ENCODE measurements at places on chromosomes 11 and 22.

DNA sequence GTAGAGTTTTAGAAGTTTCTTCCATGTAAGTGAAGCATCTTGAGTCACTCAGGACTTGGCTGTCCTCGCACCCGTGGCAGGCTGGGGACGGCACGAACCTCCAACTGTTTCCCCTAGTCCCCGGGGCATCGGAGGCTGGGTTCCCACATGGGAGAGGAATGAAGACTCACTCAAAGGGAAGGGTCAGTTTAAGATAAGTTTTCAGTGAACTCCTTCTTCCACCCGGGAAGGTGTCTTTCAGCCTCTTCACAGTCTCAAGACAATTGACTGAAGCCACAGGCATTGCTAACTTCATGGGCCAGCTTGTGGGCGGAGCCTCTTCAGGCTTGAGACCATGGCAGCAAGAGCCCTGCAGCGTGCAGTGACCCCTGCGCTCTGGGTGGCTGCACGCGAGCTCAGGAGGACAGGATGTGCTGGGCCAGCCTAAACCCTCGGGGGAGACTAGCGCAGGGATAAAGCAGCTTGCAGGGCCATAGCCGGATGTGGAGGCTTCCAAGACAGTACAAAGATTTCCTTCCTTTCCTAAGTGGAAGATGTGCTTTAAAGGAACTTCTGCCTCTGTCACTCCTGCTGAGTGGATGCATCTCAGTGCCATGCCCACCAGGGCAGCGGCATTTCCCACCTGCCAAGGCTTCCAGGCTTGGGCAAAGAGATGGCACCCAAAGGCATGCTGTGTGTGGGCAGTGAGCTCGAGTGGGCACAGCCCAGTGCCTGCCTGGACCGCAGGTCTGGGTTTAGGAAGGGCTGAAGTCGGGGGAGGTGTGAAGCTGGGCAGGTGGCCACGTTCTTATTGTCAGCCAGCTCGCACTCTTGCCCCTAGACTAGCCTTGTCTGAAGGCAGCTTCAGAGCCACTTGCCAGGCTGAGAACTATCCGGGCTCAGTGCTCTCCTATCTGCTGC lies 32.9 kb downstream of the PPIL2 start:
- DNase-seq, result no peak

DNA sequence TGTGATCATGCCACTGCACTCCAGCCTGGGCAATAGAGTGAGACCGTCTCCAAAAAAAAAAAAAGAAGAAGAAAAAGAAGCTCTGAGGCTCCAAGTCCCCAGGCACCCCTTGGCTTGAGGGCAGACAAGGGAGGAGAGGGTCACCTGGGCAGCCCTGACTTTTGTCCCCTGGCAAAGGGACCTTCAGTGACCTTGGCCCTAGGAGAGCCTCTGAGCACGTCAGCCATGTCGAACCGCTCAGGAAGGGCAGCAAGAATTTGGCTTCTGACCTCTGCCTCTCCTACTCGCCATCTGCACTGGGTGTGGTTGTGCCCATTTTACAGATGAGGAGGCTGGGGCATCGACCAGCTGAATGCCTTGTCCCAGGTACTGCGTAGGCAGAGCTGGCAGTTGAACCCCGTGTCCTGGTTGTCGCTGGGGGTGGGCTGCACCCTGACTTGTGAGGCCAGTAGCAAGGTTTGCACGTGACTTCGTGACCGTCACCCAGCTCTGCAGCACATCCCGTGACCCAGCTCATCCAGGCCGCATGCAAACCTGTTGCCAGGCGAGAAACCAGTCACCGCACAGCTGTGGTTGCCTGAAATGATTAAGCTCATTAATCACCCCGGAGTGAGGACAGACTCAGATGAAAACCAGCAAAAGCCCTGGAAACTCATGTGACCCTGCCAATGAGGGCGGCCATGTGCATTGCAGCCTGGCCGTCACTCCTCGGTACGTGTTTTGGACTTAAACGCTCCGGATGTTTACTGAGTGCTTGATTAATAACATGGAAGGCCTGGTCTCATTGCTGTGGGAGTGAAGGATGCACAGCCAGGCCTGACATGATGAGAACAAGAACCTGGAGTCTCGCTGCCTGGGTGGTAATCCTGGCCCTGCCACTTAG lies 47.7 kb upstream of the PPP6R3 start:
- no peak for DNase-seq

GRCh38 chr22:36577019-36577418 lies 48.1 kb upstream of the EIF3D start:
- no peak for DNase-seq

DNA sequence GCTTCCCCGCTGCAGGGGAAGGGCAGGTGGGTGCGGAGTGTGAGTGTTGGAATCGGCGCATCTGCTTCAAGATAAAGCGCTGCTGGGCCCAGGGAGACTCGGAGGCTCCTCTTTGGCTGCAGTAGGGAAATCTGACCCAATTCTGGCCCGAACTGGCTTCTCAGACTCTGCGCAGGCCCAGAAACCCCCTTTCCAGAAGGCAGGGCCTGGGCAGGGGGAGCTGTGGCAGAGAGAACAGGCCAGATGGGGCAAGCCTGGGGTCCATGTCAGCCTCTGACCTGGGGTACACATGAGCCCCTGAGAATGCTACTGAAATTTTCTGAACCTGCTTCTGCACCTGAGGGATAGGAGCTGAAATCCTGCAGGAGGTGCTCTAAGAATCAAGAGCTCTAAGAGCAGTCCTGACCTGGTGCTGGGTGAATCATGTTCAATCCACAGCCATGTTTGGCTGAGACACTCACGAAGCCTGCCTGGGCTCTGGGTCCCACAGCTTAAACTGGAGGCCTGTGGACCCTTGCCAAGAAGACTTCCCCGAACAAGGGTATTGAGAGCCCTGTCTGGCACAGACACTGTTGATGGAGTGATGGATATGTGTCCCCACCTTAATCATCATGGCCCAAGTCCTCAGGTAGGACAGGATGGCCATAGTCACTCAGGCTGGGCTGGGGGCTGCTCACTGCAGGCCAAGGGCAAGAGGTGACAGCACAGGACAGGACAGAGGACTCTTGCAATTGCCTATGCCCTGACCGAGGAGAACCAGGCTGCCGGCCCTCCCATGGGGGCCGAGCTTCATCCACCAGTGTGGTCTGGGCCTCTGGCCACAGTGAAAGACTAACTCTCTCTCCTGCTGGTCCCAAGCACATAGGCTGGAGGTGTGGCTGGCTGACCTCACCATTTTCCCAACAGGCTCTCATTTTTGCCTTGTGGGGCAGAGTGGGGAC lies 6.9 kb downstream of the RAB3IL1 start:
- DNase-seq, result no peak

DNA sequence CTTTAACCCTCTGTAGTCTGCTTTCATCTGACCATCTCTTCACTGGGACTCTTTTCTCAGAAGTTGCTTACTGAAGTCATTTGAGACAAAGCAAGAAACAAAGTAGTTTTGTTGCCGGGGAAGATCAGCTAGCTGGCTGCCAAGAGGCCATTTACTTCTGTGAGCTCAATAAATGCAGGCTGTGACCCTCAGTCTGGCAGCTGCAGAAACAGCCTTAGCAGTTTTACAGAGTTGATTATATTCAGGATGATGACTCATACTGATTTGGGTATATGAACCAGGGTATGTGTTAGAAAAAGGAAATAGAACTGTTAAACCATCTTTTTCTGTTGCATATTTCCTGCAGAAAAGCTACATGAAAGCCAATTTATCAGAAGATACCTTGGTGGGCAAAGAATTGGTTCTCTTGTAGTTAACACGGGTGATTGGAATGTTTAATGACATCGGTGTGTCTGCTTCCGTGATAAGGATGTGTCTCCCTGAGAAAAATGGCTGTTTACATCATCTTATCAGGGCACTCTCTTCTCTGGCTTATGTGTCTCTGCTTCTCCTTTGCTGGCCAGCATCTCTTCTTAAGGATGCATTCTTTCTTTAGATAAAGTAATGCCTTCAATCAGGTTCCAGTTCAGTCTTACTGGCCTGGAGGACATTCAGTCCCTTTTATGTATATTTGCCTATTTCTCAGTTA lies 18.5 kb downstream of the FIBIN start:
- DNase-seq, result no peak

GRCh38 chr22:22395245-22395644 lies 113.3 kb downstream of the ZNF280B start:
- no peak for DNase-seq

- no peak for DNase-seq
Measured at GRCh38 chr11:18384157-18384641, 10.2 kb upstream of the LDHA start.

- no peak for DNase-seq
Measured at GRCh38 chr22:37018815-37019308, 385 bp downstream of the TST start.

- DNase-seq, result peak; percentile 48
Measured at GRCh38 chr11:9748361-9748970, 84.6 kb downstream of the SWAP70 start.
